Cardiac septum (tissue), 1 donor: ENCODE measurements at places on chromosomes 3 and 15.
A peak's percentile ranks its signal among the peaks of the same experiment; 100 is the strongest.

GRCh38 chr3:195897081-195897852 lies 11.1 kb downstream of the TNK2 start:
- DNase-seq, result no peak

DNA sequence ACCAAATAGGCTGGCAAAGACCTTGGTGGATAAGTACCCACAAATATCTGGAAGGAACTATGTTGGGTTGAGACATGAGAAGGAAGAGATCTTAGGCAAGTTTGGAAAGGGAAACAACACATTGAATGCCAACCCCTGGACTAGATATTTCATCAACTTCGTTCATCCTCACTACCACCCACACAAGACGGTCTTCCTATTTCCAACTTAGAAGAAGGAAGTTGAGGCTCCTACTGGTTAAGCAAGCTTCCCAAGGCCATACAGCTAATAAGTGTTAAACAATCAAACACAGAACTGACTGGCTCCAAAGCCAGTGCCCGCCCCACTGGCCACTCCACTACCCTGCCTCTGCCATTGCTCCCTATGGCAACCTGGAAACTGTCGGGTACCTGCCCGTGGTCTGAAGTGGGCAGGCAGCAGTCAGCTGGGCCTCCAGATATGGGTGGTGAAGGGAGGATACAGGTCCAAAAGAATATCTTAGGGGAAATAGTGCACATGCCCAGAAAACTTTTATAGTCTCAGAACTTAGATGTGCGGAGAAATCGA lies 94.9 kb downstream of the LIPC start:
- peak; percentile 57 for DNase-seq

DNA sequence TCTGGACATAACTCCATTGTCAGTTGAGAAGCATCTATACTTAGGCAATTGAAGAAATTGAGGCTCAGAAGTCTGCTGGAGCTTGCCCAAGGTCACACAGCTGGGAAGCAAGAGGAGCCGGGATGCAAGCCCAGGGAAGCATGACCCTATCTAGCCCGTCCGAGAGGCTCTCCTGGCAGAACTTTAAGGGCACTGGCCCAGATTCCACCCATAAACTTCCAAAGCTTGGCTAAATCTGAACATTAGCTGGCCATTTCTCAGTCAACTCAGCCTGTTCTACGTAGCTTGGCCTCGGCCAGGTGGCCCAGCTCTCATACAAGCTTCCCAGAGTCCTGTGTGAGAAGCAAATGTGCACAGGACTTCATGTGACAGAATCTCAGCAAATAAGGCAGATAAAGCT lies 75.8 kb downstream of the LRIG1 start:
- peak; percentile 76 for DNase-seq

GRCh38 chr3:94082391-94082937 lies 19.6 kb downstream of the NSUN3 start:
- no peak for DNase-seq

- DNase-seq, result no peak
Measured at GRCh38 chr3:106366352-106366751, 497.5 kb upstream of the CBLB start.

- DNase-seq, result no peak
Measured at GRCh38 chr3:42725454-42725853, 22.9 kb upstream of the HHATL start.

DNA sequence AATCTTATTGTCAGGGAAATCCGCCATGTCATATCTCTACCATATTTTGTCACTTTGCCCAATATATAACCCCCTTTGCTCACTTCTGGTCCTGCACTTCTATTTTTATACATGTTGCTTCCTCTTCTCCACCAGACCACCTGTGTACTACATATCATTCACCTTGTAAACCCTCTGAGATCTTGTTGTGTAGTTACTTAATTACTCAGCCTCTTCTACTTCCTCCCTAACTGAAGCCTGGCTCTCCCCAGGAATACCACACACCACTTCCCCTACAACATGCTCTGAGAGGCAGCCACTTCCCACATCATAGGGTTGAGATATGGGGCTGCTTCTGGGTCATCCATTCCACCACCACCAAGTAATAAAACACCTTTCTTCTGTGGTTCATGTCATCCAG lies 10.0 kb downstream of the HEXA start:
- no peak for DNase-seq

- peak; percentile 82 for DNase-seq
Measured at GRCh38 chr15:78810362-78811123, 721 bp downstream of the ADAMTS7 start.
